ENCODE measurements at places on chromosomes 3 and 15. TPM values are rescaled to one million over a fixed set of nuclear protein-coding genes. Genes with fewer than 3 reads are reported as not detected.
A peak's percentile ranks its signal among the peaks of the same experiment; 100 is the strongest.

DNA sequence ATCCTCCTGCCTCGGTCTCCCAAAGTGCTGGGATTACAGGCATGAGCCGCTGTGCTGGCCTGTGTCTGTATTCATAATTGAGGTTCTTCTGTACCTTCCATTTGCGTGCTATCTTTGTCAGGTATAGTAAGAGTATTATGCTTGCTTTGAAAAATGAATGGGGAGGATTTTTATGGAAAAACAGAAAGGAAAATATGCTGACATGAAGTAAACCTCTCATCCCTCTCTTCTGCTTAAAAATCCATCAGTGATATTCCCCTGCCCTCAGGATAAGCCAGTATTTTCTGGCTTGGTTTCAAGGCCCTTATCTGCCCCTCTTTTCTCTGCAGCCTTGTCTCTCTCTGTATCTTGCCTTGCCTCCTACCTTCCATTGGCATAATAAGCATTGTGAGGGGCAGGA lies 80.7 kb downstream of the NR1D2 start:
- no peak for ATAC-seq

DNA sequence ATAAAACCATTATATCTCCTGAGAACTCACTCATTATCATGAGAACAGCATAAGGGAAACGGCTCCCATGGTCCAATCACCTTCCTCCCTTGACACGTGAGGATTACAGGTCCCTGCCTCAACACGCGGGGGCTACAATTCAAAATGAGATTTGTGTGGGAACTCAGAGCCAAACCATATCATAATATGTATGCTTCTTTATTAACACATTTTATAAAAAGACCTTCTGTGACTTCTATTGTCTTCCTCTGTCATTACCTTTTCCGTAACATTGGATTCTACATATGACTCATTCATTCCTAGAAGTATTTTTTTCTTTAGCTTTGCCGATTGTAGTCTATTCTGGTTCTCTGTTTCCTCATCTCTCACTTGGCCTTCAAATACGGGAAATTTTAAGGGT lies 267.2 kb upstream of the ROBO1 start:
- no peak for ATAC-seq

DNA sequence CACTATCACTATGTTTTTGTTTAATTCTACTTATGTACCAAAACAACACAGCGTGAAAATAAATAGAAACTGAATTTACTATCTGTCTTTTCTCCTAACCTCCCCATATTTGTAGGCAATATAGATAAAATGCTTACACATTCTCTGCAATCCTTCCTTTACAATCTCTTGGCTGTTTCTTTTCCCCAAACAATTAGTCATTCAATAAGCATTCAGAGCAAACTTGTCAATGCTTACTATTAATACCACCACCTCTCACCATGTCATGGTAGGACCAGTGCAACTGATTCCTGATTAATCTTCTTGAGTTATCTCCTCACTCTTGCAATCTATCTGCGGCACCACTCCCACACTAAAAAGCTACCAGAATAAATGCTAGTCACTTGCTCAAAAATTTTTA lies 74.0 kb upstream of the TTBK2 start:
- no peak for ATAC-seq

GRCh38 chr3:188133219-188133618 lies 20.7 kb upstream of the LPP start:
- peak; percentile 80 for ATAC-seq

GRCh38 chr15:93001881-93002280 lies 87.1 kb downstream of the RGMA start:
- ATAC-seq, result no peak

DNA sequence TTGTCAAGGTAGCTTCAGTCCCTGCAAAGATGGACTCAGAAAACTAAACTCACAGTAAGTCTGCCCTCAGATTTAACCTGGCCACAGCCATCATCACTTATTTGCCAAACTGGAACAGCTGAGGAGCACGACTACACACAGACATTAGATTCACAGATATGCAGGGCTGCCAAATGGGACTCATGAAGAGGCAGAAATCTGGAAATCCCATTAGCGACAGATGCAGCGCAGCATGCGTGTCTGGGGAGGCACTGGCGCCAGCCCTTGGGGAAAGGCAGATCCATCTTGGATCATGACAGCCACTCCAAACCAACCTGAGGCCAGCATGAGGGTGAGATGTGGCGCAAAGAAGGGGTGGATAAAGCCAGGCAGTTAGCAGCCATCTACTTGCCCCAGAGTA lies 160.7 kb upstream of the TSC22D2 start:
- ATAC-seq, result no peak

The ARHGEF3 gene
- total RNA-seq, result 30.2 TPM

The CTXN2 gene
- not detected for total RNA-seq

The MYNN gene
- total RNA-seq, result 8.8 TPM

The NR1I2 gene
- not detected for total RNA-seq

The ACAD9 gene
- 34.7 TPM for total RNA-seq
